Left renal cortex interstitium (tissue), 4 donors: ENCODE measurements at places on chromosomes 6 and 20.

DNA sequence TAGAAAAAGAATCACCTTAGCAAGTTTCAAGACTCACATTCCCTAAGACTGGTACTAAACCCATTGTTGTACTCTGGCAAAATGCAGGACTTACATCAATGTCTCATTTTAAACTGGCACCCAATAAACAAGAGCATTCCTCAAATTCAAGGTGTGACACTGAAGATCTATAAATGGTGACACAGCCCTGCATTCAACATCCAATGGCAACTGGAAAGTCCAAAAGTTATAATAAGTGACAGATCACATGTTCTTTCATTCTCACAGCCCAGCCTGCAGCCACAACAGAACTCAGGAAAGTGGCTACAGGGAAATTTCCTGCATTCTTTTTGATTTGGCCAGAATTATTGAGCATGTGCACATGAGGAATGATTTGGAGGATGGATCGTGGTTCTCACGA is 57.5 kb downstream of the MBOAT1 start:
- DNase-seq: no peak

GRCh38 chr20:32157611-32158010 is 48.1 kb downstream of the TM9SF4 start:
- DNase-seq: no peak

- no peak for DNase-seq
These were observed 59.0 kb upstream of the TPD52L1 start for GRCh38 chr6:125094563-125094962.

DNA sequence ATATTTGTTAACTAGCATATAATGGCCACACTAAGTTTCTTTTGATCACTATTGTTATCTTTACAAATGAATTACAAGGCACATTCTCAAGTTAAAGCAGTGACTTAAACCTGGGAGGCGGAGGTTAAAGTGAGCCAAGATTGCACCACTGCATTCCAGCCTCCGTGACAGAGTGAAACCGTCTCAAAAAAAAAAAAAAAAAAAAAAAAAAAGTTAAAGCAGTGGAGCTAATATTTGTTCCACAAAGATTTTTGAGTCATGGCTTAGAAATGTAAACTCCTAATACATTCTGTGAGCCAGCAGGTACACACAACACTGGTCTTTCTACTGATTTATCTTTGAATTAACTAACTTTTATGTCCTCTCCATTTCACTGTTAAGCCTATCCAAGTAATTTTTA is 221.7 kb upstream of the HTR1E start:
- DNase-seq: no peak

DNA sequence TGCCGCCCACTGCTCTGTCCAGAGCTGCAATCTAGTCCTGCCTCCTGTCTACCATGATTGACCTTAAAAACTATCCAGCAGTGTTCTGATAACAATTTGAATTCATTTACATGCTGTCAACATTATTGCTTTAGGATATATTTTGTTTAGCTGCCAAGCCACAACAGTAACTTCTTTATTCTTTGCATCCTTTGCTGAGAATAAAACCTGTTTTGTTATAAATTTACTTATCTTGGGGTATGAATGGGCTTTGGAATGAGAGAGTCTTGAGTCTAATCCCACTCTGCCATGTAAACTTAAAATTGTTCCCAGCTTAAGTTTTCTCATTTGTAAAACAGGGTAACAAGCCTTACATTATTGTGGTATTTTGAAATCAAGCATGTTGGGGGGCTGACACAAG is 116.4 kb downstream of the FLRT3 start:
- no peak for DNase-seq

DNA sequence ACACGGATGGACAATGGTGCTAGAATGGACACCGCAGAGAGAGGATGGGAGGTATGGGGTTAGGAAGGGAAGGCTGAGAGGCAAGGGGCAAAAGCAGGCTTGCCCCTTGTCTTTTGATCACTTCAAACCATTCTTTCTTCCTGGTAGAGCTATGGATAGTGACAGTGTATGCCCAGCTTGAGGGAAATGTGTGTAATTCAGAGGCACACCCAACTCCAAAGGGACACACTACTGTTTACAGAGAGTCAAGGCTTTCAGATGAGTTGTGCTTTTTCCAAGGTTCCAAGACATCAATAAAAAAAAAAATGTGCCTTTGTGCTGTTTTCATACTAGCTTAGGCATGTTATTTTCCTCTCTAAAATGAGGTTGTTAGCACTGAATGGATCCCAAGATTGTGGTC is 185.0 kb downstream of the MCHR2 start:
- no peak for DNase-seq

GRCh38 chr6:31749301-31750036 is 9.7 kb downstream of the MSH5 start:
- no peak for DNase-seq

- no peak for DNase-seq
These were observed 47.4 kb downstream of the TPD52L1 start for GRCh38 chr6:125200941-125201340.

- DNase-seq: no peak
These were observed 757.0 kb upstream of the MMS22L start for GRCh38 chr6:98039904-98040607.

DNA sequence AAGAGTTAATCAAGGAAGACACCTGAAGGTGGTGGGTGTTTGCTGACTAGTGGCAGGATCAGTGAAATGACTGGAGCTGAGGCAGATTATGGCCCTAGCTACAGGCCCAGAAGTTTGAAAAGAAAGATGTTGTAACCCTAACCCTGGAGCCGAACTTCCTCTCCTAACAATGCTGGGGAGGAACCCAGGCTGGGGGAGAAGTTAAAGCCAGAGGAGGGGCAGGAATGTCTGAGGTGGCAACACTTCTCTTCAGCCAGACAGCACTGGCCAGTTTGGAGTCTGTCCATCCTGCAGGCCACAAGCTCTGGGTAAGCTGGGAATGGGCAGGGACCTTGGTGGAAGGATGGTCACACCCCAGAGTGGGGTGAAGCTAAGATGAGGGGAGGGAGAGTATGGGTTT is at the start of gene LST1:
Gene LST1 (plus strand): TSS at position 270 of the 400 bp plus-strand sequence. CDS start 1,023 bp downstream, outside the sequence.
- no peak for DNase-seq

GRCh38 chr20:13749811-13750210 is 34.9 kb downstream of the ESF1 start:
- DNase-seq: no peak

DNA sequence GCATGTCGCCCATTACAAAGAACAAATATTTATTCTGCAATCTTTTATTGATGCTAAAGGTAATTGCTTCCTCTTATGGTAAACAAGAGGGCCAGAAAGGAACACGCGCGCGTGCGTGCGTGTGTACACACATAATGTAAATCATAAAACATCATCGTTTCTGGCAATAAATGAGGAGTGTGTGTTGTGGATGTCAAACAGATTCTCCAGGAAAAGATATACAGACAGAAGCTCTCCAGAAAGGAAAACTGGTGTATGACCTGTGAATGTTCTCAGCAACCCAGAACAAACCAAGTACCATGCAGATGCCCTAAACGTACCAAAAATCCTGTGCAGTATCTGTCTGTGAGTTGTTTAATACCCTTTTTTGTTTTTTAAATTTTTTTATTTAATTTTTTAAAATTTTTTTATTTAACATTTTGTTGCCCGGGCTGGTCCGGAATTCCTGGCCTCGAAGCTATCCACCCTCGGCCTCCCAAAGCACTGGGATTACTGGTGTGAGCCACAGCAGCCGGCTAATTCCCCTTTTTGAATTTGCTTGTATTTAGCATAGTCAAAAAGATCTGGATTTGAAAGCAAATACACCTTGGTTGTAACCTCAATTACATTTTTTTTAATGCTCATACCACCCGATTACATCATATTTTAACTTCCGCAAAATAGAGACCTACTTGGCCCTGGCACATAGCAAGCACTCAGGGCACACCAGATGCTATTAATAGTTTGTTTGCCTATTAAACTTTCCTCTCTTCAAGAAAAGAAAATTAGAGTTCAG is 909 bp upstream of the NUDT3 start:
- DNase-seq: no peak

DNA sequence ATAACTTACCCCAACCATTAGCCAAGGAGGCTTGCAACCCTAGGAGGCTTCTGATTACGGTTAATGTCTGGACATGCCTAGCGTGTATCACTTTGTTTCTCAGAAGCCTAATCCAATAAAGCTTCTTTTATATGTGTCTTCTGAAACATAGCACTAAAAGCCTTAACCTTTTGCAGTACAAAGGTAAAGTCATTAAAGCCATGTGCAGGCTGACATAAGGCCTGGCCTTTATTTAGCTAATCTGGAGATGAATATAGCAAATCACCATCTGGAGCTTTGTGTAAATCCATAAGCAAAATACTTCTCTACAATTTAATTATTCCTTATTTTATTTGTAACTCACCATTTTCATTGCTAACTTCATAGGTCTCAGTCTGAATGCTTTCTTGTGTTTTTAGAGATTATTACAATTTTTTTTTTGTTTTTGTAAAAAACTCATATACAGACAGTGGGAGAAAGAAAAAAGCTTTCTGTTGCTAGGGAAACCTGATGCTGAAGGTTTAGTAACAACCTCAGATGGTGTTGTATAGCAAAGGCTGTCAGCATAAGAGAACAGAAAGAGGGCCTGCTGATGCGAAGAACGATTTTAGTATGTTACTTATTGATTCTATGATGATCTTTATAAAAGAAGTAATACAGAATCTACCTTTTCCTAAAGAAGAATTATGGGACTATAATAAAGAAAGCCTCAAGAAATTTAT is at the start of gene EYS:
Gene EYS (minus strand): TSS at position 101 of the 701 bp plus-strand sequence. CDS start 211,816 bp downstream, outside the sequence.
- no peak for DNase-seq

DNA sequence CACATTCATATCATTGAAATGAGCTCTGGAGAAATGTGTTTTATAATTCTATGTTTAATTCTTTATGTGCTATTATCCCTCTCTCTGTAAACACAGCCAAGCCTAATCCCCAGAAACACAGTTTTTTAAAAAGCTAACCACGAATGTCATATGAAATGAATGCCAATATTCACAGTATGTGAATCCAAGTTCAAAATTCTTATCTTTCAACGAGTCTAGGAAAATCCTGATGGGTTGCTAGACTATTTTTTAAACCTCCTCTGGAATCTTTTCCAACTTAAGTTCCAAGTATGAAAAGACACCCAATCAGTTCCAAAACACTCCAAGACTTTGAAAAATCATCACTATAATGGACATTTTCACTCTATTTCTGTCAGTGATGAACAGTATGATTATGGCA is 689.3 kb downstream of the HACE1 start:
- no peak for DNase-seq

DNA sequence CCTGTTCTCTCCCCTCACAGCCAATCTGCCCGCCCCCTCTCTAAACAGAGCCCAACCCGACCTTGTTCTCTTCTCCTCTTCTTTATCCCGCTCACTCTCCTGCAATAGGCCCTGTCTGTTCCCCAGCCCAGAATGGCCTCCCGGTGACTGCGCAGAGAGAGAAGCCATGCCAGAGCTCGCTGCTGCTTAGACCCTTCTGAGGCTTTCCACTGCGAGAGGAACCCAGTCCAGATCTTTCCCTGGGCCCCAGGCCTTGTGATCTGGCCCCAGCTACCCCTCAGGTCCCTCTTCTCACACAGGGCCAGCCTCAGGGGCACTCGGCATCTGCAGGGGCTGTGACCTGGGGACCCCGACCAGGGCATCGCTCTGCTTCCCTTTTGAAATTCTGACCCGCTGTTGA is 58.1 kb downstream of the TMEM242 start:
- no peak for DNase-seq

- DNase-seq: no peak
These were observed 94.6 kb downstream of the BCAS1 start for GRCh38 chr20:53975761-53976160.

- no peak for DNase-seq
These were observed 12.2 kb upstream of the DSTN start for GRCh38 chr20:17557675-17558006.

- no peak for DNase-seq
These were observed 63.2 kb downstream of the RAB44 start for GRCh38 chr6:36760685-36761435.

DNA sequence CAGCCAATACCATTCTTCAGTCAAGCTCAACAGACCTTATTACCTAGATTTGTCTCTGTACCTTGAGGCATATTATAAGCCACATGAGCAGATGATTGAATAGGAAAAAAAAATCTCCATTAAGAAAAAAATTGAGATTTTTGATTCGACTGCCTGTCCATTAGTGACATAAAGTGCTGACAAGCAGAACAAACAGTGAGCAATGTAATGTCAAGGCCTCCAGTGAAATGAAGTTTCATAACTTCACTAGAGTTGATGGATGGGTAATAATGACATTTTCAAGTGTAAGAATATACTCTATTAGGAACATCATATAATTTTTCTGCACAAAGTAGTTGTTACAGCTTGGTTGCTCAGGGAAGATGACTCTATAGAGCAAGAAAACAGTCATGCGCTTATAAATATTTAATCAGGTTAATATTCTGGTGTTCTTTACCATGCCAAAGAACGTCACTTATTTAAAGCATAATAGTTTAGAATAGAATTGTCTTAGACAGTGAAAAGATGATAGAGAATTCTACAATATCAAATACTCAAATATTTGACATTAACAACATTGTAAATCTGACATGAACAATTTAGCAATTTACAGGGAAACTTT is 783.7 kb downstream of the EPHA7 start:
- no peak for DNase-seq

GRCh38 chr6:27547157-27548075 is 74.5 kb upstream of the ZNF184 start:
- no peak for DNase-seq

GRCh38 chr20:41733151-41733550 is 115.0 kb upstream of the CHD6 start:
- DNase-seq: no peak

DNA sequence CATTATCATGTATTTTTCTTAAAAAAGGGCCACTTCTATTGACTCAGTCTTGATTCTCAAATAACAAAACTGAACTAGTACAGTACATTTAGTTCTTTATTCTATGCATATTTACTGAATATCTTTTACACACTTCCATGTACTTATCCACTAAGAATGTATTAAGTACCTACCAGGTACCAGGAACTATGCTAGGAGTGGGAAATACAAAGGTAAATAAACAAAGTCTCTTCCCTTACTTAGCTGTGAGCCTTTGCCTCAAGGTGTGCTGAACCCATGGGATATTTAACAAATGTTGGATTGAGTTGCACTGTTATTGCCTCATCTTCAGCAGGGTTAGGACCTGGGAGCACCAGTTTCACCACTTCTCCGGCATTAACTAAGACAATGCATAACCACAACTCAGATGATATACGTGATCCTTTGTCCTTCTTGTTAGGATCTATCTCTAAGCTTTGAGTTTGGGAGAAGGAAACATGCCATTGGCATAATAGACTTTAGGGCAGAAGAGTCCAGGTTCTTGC is 533.9 kb downstream of the TFAP2B start:
- no peak for DNase-seq

GRCh38 chr6:56246881-56247653 is at the start of gene COL21A1:
Gene COL21A1, minus strand, starts transcription at chr6:56247580. Its CDS starts 64,962 bp downstream, at chr6:56182618.
- no peak for DNase-seq

DNA sequence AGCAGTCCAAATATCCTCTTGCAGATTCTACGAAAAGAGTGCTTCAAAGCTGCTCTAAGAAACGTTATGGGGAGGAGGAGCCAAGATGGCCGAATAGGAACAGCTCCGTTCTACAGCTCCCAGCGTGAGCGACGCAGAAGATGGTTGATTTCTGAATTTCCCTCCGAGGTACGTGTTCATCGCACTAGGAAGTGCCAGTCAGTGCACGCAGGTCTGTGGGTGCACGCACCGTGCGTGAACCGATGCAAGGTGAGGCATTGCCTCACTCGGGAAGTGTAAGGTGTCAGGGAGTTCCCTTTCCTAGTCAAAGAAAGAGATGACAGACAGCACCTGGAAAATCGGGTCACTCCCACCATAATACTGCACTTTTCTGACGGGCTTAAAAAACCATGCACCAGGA is 272.1 kb upstream of the DEFB115 start:
- no peak for DNase-seq
